ENCODE measurements at places on chromosomes 5 and 9.

- DNase-seq, result no peak
These were observed 41.3 kb downstream of the RAPGEF1 start for GRCh38 chr9:131698618-131698985.

DNA sequence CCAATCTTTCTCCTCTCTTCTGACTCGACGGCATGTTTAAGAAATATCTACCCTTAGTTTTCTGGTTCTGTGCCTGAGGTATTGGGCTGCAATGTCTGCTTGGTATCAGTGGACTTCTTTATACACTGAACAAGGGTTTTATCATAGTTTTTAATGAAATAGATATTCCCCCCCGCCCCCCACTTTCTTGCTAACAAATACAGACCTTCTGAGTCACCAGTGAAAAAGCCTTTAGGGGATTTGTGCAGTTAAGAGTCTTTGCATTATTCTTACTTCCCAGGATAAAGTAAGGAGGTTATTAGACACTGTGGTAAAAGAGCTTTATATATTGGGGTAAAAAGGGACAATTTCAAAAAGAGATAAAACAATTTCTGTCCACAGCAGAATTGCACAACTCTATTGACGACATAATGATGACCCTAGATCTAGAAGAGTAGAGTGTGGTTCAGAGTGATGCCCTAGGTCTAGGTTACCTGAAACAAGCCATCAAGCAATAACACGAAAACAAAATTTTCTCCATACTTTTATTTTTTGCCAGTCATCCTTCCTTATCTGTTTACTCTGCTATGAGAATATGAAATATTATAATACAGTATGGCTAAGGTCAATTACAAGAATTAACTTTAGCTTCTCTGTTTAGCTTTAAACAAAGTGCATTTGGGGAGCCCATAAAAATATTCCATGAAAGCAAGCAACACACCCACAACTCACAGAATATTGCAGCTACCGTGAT is 110.7 kb downstream of the PLK2 start:
- no peak for DNase-seq

DNA sequence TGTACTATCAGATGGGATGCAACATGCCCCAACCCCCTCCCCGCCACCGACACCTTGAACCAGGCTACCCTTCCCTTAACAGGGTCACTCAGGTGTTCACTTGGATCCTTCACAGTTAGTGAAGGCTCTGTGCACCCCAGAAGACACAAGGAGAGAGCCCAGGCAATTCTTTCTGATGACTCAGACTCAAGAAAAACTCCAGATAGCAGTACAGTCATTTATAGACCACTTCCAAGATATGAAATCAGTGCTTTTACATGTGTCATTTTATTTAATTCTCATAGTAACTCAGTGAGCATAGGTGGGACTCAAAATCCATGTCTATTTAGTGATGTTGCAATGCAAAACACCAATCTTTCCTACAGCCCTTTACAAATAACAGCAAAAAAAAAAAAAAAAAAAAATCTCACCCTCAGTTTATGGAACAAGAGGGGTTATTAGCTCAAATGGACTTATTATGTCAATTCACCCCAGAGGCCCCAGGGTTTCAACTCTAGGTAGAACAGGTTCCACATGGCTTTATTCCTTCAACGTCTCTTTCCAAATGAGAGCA is 71.9 kb downstream of the FOXD1 start:
- DNase-seq, result no peak

- DNase-seq, result no peak
These were observed 184.5 kb downstream of the RGS3 start for GRCh38 chr9:113648048-113648447.

DNA sequence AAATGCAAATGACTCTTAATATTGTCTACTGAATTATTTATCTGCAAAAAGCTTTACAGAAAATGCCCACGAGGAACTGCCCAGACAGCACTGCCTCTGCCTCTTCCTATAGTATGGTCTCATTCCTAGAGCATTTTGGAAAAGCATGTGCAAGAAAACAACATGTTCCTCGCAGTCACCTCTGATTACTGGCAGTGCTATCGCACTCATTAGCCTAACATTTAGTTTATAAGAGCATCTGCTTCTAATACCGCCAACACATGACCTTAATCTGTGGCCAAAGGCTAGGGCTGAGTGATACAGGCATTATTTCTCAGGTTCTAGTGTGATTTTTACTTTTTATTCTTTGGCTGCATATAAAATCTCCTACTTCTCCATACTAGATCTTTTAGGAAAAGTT is 259.2 kb downstream of the FBXL17 start:
- DNase-seq, result no peak

DNA sequence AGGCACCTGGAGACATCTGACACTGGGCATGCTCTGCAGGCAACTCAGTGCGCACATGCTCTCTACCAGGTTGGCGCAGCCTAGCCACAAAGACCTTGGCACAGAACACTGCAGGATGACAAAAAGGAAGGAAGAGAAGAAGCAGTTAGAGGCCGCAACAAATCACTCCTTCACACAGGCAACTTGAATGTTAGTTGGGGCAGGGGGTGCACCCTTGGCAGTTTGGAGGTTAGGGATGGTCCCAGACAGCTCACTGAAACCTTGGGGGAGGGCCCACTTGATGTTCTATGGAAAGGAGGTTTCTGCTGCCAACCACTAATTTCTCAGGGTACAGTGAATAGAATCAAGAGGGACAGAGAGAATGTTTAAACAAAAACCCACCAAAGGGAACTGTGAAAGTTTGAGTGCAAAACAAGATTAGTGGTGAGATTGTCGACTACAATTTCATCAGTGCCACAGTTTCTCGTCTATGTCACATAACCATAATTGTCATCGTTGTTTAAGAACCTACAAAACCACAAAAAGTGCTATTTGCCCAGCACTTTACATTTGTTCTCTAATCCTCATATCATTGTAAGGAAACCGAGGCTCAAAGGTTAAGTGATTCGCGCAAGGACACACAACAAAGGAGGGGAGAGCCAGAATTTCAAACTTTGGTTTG is 48.7 kb downstream of the FBXW11 start:
- DNase-seq, result no peak

DNA sequence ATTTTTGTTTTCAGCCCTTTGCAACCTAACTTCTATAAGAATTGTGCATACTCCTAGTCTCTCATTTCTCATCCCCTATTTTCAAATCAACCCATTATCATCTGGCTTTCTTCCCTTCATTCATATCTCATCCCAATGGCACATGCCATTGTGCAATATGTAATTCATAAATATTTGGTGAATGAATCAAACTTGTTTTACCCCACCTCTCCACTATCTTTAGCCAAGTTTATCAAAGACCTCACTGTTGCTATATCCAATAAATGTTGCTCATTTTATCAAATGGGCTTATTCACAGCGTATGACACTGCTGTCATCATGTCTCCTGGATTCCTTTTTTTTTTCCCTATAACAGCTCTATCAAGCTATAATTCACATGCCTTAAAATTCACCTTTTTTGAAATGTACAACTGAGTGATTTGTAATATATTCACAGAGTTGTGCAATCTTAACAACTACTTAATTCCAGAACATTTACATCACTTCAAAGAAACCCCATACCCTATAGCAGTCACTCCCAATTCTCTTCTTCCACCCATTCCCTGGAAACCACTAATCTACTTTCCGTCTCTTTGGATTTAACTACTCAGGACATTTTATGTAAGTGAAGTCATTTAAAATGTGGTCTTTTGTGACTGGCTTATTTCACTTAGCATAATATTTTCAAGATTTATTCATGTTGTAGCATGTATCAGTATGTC is 214.4 kb upstream of the PAPPA start:
- no peak for DNase-seq

GRCh38 chr9:88319936-88320747 is 68.1 kb upstream of the SPIN1 start:
- DNase-seq, result no peak

GRCh38 chr9:136798708-136799078 is 2.6 kb downstream of the CCDC183 start:
- DNase-seq, result no peak

- no peak for DNase-seq
These were observed 4.6 kb downstream of the SEPTIN8 start for GRCh38 chr5:132772291-132773070.

DNA sequence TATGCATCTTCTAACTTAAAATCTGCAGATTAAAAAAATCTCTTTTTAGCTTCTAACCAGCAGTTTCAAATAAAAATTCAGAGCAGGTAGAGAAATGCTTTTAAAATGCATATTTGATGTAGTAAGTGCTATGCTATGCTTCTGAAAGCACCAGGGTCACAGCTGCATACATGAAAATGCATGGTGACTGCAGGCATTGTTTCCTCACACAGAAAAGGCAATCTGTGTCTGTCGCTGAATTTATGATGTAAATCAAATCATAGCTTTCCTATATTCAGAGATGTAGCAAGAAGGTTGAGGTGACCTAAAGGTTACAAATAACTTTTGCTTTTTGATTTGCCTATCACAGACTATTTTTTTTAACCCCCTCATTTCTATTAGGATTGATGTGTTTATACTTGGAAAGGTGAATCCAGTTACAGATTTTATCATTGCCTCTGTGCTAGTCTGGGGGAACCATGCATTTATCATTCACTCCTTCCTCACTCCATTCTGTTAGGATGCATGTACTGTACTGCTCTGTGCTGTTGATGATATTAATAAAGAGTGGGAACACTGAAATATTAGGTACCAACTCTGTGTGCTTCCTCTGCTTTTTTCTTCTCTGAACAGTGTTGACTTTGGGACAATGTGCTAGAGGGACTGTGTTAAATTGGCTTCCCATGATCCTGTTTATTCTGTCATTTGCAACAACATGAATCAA is 65.6 kb downstream of the FOCAD start:
- DNase-seq, result no peak

GRCh38 chr5:33801292-33801691 is 90.5 kb downstream of the ADAMTS12 start:
- no peak for DNase-seq

- no peak for DNase-seq
These were observed 56.5 kb upstream of the NKD2 start for GRCh38 chr5:951940-952596.

GRCh38 chr9:86741311-86742208 is 205.7 kb downstream of the GAS1 start:
- DNase-seq, result no peak

GRCh38 chr5:34502581-34502980 is 153.5 kb upstream of the RAI14 start:
- no peak for DNase-seq

GRCh38 chr5:142426129-142427014 is 101.6 kb upstream of the SPRY4 start:
- DNase-seq, result no peak

DNA sequence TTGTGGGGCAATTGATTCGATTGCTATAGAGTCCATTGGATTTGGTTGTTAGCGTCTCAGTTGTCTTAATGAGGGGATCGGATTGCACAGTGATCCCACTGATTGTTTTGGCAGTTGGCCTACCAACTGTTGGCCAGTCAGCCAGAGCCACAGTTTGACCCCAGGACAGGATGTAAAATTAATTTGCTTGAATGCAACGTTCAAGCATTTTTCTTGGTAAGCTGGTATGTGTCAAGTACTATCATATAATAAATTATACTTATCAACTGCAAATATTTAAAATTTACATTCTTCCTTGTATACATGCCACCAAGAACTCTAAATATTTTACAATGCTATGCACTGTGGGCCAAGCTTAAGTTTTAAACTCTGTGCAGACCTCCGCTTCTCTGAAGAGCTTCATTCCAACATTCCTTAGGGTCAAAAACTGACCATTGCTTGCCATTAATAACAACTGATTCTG is 80.4 kb upstream of the OSMR start:
- DNase-seq, result no peak

- no peak for DNase-seq
These were observed 11.2 kb downstream of the IER5L start for GRCh38 chr9:129166623-129167557.

DNA sequence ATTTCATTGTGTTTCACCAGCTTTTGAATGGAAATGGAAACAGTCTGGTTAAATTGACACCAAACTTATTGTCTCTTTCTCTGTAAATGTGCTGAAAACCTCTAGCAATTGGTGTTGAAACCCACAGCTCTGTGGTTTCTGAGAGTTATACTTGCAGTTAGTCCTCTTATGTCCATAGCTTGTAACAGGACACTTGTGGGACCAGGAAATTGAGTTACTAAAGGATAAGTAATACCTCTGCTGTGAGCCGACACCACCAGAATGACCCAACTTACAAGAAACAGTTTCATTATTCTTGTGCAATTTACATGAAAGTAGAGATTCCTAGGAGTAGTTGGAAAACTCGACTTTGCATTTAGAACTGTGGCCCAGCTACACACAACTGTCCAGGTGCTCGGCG is 191.5 kb downstream of the CFAP90 start:
- no peak for DNase-seq

GRCh38 chr9:116958881-116959280 is 271.8 kb downstream of the TRIM32 start:
- DNase-seq, result no peak

GRCh38 chr9:37029776-37030610 is 4.1 kb downstream of the PAX5 start:
- peak; percentile 73 for DNase-seq
